ENCODE measurements at places on chromosomes 7 and 10. TPM values are rescaled to one million over a fixed set of nuclear protein-coding genes. Genes with fewer than 3 reads are reported as not detected.

DNA sequence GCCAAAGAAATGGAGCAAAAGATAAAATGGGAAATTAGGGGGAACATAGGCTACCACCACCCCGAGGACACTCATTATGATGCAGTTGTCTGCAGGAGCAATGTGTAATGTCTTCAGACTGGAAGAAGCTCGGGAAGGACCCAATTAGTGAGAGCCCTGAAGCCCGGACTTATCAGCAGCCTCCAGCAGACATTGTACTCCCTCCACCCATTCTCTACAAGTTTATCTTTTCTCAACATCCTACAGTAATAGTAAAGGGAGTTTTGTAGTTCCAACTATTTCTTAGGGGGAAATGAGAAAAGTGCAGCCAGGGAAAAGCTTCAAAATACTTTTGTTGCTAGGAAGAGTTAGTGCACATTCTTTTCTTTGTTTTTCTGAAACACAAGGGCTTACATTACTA lies 657.3 kb upstream of the COBL start:
- DNase-seq = no peak

- no peak for DNase-seq
Measured at GRCh38 chr7:3282457-3282856, 18.6 kb upstream of the SDK1 start.

- no peak for DNase-seq
Measured at GRCh38 chr7:84232646-84233045, 38.1 kb upstream of the SEMA3A start.

DNA sequence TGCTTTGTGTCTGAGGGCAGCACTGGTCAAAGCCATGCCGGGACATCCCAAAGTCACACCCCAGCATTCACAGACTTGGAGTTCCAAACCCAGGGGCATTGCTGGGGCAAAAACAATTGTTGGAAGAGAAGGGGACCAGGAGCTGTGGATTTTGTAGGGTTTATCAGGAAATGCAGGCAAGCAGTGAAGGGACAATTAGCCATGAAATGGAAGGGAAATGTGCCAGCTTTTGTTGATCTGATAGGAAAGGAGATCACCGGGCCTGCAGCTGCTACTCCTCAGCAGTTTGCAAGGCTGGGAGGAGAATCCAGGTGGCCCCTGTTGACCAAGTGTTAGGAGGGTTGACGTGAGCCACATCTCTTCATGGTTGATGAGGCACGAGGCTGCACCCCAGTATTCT lies 2.5 kb upstream of the BRI3 start:
- DNase-seq = no peak

DNA sequence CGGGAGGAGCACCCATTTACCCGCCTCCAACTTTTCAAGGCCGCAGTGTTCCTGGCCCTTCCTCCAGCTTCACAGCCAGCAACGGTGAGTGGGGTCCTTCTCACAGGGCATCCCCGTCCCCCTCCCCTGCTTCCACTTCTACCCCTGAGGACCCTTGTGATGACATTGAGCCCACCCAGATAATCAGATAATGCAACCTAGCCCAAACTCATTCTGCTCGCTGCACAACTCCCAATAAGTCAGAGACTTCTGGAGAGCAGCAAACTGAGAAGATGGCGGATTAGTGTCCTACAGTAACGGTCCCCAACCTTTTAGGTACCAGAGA lies 74.5 kb downstream of the OAT start:
- no peak for DNase-seq

DNA sequence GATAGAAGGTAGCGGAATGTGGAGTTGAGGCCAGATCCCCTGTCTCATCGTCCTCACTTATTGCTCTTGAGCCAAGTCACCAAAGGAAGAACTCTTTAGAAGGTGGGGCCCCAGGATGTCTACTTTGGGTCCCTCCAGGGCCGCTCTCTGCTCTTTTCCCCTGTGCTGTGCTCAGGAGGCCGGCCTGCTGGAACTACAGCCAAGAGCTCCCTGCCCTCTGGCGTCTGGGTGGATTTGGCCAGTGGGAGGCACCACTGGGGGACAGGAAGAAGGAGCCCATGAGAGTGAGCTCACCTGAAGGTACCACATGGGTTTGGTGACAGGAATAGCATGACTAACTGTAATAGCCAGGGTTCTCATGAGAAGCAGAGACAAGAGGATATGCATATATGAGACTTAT lies 97.7 kb upstream of the FAM180A start:
- no peak for DNase-seq

- no peak for DNase-seq
Measured at GRCh38 chr10:94093286-94093905, 99.7 kb downstream of the PLCE1 start.

DNA sequence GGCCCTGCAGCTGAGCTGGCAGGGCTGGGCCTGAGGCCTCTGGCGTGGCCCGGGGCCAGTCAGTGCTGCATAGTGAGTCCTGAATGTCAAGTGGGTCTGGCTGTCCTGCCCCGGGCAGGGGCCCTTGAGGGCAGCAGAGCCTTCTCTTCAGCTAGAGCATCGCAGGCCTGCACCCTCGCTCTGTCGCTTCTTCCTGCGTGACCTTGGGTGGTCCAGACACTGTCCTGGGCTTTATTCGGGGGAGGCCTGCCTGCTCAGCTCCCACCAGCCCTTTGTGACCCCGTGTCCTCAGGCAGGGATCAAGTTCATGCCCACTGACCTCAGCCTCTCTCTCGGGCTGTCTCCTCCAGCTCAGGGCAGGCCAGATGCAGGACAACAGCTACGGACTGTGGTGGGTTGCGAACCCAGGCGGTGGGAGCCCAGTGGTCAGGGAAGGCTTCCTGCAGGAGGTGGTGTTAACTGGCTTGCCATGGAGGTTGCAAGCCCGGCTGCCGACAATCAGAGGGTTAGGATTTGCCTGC lies 3.4 kb downstream of the TTYH3 start:
- DNase-seq = no peak

DNA sequence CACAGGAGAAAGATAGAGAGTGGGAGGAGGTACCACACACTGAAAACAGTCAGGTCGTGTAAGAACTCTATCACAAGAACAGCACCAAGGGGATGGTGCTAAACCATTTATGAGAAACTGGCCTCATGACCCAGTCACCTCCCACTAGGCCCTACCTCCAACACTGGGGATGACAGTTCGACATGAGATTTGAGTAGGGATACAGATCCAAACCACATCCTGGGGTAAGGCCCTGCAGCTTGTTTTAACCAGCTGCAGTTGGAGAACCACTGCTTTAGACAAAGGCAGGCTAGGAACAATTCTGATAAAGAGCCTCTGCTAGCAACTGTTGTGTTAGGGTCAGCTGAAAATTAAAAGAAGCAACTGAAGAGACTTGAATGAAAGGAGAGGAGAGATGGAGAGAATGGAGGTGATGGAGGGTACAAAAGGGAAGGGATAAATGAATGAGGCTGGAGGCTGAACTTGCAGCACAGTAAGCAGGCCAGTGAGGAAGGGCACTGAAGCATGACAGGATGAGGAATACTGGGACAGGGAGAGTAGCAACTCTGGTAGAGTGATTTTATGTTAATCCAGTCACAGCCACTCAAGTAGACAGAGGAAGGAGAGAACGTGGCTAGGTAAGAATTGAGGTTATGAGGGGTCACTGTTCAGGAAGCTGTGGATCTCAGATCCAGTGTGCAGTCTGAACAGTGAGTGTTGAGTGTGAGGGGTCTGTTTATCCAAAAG lies 23.6 kb downstream of the MEST start:
- no peak for DNase-seq

DNA sequence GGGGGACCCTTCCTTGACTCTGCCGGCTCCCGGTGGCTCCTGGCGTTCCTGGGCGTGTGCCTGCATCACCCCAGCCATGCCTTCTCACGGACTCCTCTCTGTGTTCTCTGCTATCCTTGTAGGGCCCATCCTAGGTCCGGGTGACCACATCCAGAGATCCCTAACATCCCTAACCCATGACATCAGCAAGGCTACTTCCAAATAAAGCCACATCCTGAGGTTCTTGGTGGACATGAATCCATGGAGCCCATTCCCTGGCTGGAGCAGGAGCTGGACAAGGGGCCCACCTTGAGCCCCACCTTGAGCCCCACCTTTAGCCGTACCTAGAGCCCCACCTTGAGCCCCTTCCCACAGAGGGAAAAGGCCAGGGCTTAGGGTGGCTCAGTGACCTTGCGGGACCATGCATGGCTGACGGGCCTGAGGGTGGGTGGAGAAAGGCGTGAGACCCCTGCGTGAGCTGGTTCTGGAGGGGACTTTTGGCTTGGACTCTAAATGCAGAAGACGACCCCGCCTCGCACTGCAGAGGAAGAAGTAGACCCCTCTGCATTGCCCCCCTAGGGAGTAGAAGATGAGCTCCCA lies 58.5 kb upstream of the INPP5A start:
- DNase-seq = no peak

DNA sequence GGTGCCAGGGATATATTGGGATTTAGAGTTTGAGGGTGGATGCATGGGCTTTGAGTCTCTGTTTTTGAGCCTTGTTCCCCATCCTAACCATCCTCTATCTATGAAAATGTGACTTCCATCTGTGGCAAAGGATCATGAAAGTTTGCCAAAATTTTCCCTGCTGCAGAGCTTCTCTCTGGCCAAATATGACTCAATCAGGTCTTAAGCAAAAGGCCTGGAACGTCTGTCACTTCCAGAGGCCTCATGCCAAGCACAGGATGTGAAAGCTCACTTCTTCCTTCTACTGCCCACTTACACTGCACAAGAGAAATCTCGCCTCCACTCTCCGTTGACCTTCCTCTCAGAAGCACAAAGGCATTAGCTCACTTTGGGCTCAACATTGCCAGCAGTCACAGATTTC lies 696.9 kb upstream of the NRP1 start:
- DNase-seq = no peak

GRCh38 chr10:58178811-58179210 lies 88.9 kb downstream of the IPMK start:
- DNase-seq = no peak

DNA sequence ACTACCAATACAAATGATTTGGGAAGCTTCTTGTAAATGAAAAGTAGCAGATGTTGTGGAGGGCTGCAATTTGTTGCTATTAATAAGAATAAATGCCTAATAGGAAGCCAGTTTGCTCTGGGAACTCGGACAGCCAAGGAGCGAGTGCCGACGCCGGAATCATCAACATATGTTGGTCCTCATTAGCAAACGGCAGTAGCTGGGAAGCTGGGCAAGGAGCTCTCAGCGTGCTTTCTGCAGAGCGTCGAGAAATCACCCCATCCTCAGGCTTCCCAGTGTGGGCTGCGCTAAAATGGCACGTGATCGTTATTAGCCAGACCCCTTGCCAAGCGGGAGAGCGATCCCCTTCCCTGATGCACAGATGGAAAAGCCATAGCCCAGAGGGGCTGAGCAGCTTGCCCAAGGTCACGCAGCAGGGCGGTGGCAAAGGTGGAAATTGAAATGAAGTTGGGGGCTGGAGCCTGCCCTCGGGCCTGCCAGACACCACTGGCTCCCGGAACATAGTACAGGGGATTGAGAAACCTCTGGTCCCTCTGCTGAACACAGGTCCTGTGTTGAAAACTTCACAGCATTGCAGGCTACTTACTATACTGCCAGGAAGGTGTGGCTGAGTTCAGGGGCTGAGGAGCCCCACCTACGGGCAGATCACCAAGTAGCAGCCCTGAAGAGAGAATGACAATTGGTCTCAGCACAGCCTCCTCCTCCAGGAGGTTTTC lies 326.9 kb downstream of the PLXNA4 start:
- DNase-seq = no peak

DNA sequence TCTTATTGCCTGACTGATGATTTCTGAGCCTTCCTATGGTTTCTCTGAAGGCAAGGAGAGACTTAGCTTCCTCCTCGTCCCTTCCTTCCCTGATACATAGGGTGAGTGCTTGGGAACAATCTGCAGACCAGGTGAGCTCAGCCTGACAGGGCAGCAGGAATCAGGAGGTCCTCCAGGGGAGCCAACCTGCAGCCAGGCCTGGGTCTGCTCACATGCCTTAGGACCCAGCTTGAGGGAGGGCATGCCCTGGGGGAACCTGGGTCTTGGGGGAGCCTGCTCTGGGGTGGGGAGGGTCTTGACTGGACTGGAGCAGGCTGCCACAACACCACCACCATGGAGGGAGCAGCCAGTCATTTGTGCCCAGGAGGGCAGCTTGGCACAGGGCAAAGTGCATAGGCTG lies 57.7 kb downstream of the LRRC18 start:
- DNase-seq = no peak

RTKN2 gene
- 0.08 TPM for polyA plus RNA-seq

OAT gene
- 89.6 TPM for polyA plus RNA-seq

DNA sequence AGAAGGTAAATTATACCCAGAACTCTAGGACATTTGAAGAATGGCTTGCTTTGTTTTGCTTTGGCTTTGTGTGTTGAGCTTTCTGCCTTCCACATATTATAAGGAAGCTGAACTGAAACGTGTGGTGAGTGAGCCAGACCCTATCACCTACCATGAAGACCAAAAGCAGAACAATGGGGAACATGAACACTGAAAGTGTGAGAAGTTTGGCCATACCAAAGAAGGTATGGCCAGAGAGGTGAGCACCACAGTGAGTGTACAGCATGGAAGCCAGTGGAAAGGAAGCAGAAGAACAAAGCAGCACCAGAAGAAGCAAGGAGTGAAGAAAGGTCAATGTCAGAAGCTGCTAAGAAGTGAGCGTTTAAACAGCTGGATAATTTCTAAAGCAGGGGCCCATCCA lies 59.7 kb upstream of the CCDC71L start:
- peak; percentile 43 for DNase-seq

DNA sequence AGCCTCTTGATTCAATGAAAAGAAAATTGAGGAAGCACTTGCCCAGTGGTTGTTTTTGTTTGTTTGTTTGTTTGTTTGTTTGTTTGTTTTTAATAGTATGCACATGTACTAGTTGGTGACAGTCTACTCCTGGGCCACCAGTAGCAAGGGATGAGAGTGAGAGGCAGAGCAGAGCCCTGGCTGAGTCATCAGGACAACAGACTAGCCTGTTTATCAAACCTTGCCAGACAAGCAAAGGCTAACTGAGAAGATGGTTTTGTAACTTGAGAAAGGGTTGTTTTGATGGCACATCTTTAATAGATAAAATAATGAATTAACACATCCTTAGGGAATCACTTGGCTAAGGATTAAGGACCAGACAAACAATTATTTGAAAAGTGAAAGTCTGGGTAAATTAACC lies 78.1 kb downstream of the INHBA start:
- no peak for DNase-seq

DNA sequence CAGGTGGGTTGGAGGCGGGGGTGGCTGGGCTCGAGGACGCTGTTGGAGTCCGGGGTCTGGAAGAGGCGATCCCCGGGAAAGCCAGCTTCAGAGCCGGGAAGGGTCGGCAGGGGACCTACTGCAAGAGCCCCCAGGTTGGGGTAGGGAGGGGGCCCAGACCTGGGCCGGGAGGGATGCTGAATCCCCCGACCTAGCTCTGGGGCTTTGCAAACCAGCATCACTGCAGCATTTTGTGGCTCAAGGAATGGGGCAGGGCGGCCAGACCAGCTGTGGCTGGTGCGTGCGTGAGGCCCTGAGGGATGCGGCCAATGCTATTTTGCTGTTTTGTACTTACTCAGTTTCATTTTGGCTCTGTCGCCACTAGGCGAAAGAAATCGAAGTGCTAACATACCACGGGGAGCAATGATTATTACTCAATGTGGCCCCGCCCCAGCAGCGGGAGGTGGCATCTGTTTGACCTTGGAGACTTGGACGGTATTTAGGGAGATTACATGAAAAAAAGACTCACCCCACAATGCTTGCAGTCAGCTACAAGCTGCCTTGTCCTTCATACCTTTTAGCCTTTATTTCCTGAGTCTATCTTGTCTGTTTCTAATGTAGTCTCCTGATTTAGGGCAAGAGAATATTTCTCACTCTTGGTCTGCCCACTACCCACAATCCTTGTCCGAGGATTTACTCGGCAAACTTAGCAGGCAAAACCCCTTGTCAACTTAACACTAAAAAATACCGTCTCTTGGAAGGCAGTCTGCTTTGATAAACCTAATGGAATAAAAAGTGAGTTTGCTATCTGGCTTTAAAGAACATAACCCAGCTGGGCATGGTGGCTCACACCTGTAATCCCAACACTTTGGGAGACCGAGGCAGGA lies 16.2 kb downstream of the HSPB1 start:
- peak; percentile 76 for DNase-seq

- DNase-seq = peak; percentile 1
Measured at GRCh38 chr10:124575107-124576035, 113.7 kb downstream of the LHPP start.

Data from CD14-positive monocyte (primary cell).